Iris pigment epithelial cell (primary cell): ENCODE measurements at places on chromosomes 5 and 9.

DNA sequence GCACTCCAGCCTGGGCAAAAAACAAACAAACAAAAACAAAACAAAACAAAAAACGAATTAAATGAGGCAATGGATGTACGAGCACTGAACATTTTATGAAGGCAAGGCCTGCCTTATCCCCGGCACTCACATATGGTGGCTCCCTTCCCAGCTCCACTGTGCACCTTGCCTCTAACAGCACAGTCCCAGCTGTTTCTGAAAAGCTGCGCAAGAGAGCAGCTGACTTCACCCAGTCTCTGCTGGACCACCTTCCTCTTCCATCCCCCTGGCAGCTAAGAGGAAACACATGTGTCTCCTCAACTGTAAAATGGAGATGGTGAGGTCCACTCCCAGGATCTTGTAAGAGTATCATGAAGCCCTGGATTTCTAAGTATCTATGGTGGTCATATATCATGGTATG is 100.7 kb downstream of the KLF4 start:
- DNase-seq: no peak

- DNase-seq: no peak
Observed at GRCh38 chr9:129331772-129332500, 153.9 kb upstream of the IER5L start.

DNA sequence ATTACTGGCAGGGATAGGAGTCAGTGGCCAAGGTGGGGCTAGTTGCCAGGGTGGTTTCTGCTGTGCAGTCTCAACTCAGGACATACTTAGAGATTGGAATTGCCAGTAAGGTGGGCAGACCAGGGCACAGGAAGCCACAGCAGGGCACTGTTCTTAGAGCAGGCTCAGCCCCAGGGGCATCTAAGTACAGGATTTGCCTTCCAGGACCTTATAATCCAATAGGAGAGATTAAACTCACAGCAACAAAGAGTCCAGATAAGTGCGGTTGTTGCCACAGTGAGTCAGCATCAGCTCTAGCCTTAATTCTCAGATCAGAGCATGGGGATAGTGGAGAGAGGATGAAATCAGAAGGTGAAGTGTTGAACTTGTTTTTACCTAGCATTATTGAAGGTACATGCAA is 265.8 kb upstream of the TRPC7 start:
- peak; percentile 6 for DNase-seq

GRCh38 chr5:76606701-76607100 is 16.5 kb downstream of the F2RL2 start:
- DNase-seq: no peak

DNA sequence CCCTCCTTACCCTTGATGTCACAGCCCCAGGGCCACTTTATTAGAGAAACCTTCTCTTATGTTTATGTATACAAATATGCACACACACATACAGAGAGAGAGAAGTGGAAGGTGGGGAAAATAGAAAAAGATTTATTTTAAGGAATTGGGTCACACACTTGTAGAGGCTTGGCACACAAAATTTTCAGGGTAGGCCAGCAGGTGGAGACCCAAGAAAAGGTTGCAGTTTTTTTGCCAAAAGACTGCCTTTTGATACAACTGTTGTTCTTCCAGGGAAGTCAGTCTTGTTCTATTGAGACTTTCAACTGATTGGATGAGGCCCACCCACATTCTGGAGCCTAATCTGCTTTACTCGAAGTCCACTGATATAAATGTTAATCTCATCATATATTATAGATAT is 131.1 kb upstream of the PPP1R2B start:
- no peak for DNase-seq

- DNase-seq: no peak
Observed at GRCh38 chr9:133982971-133983720, 9.0 kb downstream of the VAV2 start.

GRCh38 chr9:113796646-113797426 is 79.3 kb upstream of the ZNF618 start:
- no peak for DNase-seq

DNA sequence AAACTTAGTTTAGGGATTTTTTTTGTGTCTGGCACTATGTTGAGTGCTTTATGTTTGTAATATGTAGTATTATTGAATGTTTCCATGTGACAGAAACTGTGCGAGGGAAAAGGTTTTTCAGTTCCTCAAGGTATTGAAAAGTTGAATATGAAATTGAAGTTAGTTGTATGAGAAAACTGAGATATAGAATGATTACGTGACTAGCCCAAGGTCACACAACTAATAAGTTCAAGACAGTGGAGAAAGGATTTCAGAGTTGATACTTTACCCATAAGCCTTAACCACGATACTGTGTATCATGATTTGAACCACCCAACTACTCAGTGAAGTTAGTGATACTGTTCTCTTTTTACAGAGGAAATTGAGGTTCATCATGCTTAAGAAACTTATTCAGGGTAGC is 5.7 kb downstream of the NIPBL start:
- no peak for DNase-seq

DNA sequence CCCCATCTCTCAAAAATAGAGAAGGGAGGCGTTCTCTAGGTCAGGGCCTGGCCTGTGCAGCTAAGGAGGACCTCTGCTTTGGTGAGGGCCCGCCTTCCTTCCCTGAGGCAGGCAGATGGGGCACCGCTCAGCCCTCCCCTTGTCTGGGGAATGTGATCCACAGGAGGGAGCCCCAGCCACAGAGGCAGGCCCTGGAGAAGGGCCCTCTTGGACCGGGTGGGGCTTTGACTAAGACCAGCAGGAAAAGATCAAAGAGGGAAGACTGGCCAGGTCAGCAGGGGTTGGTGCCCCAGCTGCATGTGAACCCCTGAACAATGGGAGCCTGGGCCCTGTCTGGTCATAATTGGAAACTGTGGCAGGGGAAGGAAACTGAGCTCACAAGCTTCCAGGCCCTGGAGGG is 21.9 kb downstream of the PTPA start:
- DNase-seq: no peak

DNA sequence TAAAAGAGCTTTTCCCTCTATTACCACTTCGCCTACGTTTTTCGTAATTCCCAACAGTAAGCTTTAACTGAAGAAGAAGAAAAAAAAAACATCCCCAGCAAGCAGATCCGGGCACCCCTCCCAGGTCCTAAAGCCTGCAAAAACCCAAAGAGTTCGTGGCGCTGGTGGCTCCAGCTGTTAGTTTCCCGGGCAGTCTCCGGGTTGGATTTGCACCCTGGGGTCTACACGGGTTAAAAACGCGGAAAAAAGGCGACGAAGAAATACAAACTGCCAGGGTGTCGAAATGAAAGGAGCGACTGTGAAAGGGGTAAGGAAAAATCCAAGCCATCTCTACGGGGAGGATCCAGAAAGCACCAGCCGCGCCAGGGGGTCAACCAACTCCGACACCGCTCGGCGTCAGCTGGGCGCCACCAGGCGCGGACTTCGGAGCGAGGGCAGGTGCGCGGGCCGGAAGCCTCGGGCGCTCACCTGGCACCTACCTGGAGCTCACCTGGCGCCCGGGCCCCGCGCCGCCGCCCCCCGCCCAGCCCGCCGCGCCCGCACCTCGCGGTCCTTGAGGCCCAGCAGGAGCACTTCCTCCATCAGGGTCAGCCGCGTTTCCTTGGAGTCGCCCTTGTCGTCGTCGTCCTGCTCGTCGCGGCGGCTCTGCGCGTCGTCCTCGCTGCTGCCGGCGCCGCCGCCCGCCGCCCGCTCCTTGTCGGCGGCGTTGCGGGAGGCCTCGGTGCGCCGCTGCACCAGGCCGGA is 680 bp downstream of the GOLPH3 start:
- DNase-seq: peak; percentile 53

GRCh38 chr9:81622471-81623255 is 66.7 kb downstream of the TLE1 start:
- DNase-seq: no peak

DNA sequence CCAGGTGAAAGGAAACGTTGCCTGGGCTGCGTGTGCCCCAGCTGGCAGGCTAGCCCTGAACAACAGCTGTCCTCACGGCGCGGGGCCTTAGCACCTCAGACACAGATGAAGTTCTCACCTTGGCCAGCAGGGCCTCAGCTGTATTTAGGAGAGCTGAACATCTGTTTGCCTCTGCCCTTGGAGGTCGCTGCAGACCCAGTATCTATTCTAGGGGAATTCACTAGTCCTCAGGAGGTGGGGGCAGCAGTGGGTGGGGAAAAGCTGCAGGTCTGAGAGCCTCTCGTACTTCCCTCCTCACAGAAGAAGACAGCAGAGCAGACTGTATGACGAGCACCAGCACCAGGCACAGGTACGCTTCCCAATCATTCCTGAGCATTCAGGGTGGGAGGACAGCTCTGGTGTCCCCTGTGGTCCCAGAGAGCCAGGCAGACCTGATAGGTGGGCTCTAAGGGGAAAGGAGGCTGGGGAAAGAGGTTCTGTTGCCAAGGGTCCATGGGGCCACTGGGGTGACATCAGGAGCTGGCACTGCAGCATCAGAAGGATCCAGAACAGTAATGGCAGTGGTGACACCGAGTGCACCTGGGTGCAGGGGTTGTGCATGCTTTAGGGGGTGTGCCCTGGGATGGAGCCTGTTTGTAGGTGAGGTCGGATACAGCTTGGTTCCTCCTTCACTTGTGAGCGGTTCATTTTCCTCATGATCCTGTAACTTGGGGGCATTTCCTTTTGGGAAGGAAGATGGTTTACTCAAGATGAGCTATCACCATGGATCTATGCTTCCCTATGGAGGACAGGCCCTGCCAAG is 13.8 kb downstream of the CD74 start:
- no peak for DNase-seq

DNA sequence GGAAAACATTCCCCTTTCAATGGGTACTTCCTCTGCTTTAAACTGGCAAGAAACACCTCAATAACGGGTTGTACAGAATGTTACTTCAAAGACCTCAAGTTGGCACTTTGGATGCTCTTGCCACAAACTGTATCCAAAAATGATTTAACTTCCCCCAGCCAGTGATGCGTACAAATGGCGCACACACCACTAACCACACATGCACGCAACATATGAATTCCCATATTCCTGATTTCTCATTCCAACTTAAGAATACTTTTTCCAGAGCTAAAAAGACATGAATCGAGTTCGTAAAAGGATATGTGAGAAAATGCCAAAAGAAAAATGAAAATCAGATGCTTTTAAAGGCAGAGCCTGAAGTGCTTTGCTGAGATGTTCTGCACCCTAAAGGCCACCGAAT is 388.0 kb upstream of the PIK3R1 start:
- DNase-seq: no peak

DNA sequence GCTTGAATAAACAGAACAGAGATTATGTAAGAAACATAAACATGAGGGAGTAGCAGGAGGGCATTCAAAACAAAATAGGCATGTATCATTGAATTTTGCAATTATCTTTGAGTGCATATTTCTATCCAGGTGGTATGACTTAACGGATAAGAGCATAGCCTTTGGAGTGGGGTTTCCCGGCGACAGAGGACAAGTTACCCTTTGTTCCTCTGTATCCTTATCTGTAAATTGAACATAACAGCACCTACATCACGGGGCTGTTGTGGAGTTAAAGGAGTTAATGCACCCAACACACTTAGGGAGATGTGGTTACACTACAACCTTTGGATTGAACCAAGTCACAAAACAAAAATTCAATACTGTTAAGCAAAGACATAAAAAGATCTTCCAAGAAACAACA is 314.6 kb upstream of the KIF2A start:
- DNase-seq: no peak

GRCh38 chr5:154201108-154201769 is 10.7 kb downstream of the GALNT10 start:
- DNase-seq: no peak

DNA sequence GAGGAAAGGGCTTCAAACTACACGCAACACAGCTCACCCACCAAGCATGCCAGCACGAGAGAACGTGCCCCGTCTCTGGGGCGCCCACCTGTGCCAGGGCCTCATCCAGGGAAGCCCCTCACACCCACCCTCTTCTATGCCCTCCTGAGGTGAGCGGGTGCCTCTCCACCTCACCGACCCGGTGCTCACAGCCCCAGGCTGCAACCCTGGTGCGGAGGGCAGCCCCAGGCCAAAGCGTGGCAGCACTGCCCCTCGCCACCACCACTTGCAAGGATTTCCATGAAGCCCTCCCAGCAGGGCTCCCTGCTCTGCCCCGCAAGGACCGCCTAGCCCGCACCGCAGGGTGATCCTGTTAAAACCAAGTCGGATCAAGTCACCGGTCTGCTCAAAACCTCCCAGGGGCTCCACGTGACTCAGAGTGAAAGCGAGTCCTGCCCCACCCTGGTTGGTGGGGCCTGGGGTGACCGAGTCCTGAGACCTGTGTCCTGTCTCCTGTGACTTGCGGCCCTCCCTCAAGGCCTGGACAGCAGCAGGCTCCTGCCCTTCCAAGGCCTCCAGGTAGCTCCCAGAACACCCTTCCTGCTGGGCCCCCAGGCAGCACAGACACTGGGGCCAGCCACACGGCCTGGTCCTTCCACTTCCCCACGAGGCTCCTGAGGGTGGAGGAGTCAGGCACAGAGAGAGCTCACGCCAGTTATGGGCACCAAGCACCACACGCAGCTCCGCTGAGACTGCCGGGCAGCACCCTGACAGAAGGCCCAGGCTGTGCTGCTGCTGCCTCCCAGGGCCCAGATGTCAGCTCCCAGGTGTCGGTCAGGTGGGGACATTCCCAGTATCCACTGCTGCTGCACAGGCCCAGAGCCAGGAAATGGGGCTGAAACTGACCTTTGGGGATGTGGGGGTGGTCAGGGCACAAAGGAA is 12.7 kb downstream of the BRD3 start:
- no peak for DNase-seq

GRCh38 chr5:163564321-163564938 is 59.0 kb downstream of the MAT2B start:
- peak; percentile 62 for DNase-seq

GRCh38 chr5:167582283-167582682 is 709.2 kb upstream of the WWC1 start:
- DNase-seq: peak; percentile 26

GRCh38 chr5:143436871-143437270 is 33.4 kb upstream of the NR3C1 start:
- peak; percentile 24 for DNase-seq

- DNase-seq: peak; percentile 66
Observed at GRCh38 chr9:128244837-128245231, 31.0 kb downstream of the GOLGA2 start.

- no peak for DNase-seq
Observed at GRCh38 chr9:110620726-110621125, 41.2 kb upstream of the SVEP1 start.

- peak; percentile 86 for DNase-seq
Observed at GRCh38 chr5:59042201-59043055, 459.6 kb downstream of the RAB3C start.

DNA sequence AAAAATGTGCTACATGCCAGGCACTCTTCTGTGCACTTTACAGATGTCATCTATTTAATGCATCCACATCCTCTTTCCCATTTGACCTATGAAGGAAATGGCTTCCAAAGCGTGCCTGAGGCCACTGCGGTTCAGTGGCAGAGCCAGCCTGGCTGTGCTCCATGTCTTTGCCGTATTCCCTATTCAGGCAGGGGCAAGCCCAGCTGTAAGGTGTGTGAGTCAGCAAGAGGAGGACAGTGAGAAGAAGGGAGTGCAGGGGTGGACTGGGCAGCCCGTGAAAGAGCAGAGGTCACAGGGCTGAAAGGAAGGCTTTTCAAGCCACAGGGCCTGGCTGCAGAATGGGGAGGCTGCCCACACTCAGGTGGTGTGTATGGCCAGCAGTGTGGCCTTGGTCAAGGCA is 91.7 kb downstream of the HRH2 start:
- DNase-seq: no peak
